ENCODE measurements at places on chromosomes 16 and 17.

- DNase-seq, result no peak
These were observed 7.7 kb downstream of the NUBP1 start for GRCh38 chr16:10751291-10751697.

- DNase-seq, result no peak
These were observed 95.8 kb downstream of the ASIC2 start for GRCh38 chr17:33197342-33197741.

- no peak for DNase-seq
These were observed 44.1 kb upstream of the SEC14L1 start for GRCh38 chr17:77096570-77097214.

DNA sequence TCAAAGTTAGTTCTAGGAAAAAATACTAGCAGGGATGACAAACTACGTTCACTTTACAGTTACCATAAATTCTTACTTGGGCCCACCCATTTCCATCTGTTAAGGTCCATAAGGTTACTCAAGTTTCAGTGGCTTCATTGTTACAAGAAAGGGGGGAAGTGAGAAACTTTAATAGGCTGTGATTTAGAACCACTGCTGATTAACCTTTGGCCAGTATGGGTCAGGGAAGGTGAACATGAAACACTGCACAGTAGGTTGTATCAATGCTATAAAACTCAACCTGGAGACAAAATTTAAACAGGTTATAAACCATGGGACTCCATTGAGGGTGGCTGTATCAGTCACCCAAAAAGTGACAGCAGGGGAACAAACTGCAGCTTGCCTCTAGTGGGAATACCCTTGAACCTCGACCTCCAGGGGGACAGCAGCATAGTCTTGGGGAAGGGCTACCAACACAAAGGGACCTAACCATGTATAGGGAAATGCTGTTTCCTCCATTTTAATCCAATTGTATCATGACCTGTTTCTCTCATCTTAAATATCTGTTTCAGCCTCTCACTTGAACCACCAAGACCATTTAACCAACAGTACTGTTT lies 10.4 kb downstream of the PTRH2 start:
- no peak for DNase-seq

- no peak for DNase-seq
These were observed 75.7 kb downstream of the SEC14L1 start for GRCh38 chr17:77216486-77216885.

GRCh38 chr16:5526826-5527225 lies 429.2 kb upstream of the EEF2KMT start:
- no peak for DNase-seq

DNA sequence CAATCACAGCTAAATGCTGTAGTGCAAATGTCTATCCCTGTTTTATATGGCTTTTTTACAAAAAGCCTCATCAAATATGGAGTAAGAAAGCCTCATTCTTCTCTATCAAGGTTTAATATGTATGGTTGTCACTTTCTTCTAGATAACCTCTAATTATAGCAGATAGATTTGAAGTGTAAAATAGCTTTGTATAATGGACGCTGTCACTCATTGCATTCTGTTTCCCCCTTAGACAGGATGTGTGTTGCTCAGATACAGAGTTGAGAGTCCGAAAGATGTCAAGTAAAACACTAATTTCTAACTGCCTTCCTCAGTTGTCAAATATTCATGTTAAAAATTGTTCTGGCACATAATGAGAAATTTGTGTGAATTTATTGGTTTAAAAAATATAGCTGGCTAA lies 88.0 kb downstream of the NLK start:
- no peak for DNase-seq

DNA sequence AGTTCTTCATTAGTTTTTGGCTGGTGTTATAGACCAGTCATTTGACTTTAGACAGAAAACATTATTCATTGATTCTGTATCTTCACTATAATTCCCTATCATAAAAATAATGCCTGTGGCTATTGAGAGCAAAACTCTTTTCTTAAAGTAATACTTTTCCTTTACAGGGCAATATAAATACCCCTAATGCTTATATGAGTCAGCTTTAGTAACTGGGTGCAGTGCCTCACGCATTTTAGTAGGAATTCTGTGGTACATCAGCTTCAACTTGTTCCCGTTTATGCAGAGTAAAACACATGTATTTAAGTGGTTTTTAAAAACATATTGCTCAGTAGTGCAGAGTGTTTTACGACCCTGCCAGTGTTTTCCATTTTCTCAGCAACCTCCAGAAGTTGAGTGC lies 68.1 kb downstream of the SEC14L1 start:
- DNase-seq, result no peak

GRCh38 chr17:39270923-39271322 lies 45.2 kb upstream of the STAC2 start:
- DNase-seq, result no peak

DNA sequence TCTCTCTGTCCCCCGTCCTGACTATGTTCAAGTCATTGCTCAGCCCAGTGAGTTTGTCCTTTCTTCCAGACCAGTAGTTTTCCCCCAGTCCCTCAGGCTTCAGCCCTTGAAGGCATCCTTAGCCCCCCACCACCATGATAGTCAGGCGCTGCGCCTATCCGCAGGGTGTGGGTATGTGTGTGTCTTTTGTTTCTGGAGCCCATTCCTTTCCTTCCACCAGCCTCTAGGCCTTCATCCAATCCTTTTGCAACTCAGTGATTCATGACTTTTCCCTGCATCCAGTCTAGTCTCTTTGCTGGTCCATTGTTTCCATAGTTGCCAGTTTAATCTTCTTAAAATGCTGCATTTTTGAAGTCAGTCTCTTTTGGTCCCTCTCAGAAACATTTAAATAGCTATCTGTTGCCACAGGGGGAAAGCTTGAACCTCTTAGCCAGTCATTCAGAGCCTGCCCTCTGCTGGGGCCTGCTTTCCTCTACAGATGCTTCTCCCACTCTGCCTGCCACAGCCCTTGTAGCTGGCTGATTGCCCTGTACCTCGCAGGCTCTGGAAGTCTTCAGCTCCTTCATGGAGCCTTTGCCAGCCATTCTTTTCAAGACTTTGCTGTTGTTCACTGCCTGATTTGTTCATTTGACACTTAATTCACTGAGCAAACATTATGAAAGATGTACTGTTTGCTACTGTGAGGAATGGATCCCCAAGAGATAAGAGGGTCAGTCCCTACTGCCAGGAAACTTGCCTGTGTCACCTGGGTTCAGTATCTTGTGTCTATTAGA lies 55.9 kb upstream of the ADCY7 start:
- peak; percentile 21 for DNase-seq

- no peak for DNase-seq
These were observed 13.2 kb downstream of the C17orf50 start for GRCh38 chr17:35773679-35774425.

GRCh38 chr17:18928628-18929125 lies 23.3 kb upstream of the SLC5A10 start:
- no peak for DNase-seq

DNA sequence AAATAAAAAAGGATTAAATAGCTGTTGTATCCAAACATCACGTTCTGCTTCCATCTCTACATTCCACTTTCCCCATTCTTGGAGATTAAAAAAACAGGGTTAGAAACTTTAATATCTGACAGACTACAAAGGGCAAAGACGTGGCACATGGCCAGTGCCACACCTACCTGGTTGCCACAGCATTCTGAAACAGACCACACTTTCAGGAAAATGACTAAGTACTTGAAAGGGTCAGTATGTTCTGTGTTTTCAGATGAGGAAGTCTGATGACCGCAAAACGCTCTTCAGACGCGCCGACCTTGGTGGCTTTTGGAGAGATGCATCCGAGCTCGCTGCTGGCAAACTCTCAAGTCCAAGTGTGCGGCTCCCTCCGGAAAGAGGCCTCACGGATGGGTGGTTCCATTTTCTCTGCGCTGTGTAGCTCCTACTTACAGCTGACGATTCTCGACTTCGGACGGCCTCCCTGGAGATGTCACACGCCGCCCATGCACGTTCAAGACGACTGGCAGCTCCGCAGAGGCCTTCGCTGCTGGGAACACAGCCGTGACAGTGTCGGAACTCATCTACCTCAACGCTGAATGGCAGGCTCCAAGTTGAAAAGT lies 15.5 kb downstream of the MAP1LC3B start:
- no peak for DNase-seq

DNA sequence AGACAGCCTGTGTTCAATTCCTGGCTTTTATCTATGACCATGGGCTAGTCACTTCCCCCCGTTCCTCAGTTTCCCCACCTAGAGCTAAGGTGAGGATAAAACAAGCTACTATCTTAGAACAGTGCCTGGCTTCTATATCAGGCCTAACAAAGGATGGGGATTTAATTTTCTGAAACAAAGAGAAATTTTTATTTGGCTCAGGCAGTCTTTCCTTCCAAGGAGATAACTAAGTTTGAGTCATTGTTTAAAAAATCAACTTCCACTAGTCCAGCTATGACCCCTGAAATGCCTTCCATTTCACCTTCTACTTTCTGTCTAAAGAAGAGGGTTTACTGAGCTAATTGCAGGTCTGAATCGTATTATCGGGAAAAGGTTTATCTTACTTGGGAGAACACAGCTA lies 99.0 kb downstream of the CMIP start:
- no peak for DNase-seq

GRCh38 chr17:49514071-49514721 lies 19.1 kb downstream of the NGFR start:
- DNase-seq, result no peak

DNA sequence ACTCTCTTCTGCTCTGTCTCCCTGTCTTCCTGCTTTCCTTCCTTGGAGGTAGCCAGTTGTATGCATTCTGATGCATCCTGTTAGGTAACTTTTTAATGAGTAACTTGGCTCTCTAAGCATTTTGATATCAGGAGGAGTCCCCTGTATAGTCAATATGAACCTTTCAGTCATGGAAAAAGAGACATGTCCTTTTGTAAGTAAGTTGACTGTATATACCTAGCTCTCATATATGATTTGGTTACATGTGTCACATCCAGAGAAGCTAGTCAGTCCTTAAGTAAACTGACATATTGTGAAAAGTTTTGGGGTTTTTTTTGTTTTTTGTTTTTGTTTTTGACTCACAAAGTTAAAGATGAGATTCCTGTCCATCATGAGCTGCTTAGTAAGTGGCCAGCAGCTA lies 18.8 kb downstream of the UTP18 start:
- no peak for DNase-seq

GRCh38 chr17:31570951-31571892 lies 179.7 kb downstream of the RAB11FIP4 start:
- DNase-seq, result no peak

GRCh38 chr17:75824050-75824552 lies 20.1 kb downstream of the UNC13D start:
- DNase-seq, result no peak

GRCh38 chr17:32502710-32503109 lies 15.9 kb downstream of the CDK5R1 start:
- DNase-seq, result no peak

DNA sequence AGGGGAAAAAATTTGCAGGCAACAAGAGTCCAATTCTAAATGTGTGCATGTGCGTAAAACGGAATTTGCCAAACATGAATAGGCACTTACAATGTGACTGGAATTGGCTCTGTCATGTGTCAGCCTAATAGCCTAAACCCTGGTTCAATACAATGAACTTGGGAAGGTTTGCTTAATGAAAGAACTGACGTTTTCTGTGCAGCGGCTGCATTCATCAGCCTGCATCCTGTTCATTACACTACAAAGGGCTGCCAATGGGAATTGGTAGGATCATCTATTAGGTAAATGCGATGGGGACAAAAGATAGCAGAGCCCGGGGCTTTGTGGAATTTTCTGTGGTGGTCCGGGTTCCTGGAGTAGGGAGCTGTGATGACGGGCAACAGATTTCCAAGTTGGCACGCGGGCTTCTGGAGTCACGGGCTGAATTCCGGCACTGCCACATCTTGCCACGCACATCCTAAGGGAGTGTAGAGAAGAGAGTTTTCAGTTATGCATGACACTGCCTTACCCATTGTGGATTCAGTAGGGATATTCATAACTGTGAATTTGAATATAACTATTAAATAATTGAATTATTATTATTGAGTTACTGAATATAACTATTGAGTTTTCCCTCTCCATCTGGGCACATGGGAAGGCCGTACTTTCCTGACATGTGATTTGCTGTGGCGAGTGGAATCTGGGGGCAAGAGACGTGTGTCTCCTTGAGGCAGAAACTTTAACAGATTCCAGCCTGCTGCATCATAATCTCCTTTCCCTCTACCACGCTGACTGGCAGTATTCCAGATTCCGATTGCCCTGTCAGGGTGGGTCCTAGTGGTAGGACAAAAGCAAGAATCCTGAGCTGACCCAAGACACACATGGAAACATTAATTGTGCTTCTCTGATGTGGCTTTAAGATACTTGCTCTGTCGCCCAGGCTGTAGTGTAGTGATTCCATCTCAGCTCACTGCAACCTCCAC lies 565.6 kb downstream of the WWOX start:
- no peak for DNase-seq

GRCh38 chr17:81822996-81823819 lies 9.9 kb downstream of the MCRIP1 start:
- no peak for DNase-seq

DNA sequence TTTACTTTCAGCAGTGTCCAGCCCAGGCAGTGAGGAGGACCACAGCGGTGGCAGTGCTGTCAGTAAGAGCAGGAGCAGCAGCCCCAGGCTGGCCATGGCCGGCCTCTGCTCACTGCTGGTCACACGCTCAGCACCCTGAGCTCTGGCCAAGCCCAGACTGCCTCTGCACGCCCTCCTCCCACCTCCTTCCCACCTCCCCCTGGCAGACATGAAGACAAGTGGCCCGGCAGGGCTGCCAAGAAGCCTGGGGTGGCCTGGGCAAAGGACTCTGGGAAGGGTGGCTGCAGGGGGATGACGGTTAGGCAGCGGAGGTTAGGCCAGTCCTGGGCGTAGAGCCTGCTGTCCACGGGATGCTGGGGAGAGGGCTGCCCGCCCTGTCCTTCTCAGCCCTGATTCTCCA lies at the start of gene C16orf89:
Gene C16orf89, minus strand, starts transcription at position 144 of the 400 bp plus-strand sequence. Its CDS starts 48 bp downstream, at position 96.
- DNase-seq, result no peak

GRCh38 chr17:74452841-74453661 lies 13.4 kb upstream of the CD300A start:
- no peak for DNase-seq

- DNase-seq, result no peak
These were observed 186.8 kb upstream of the ZNF469 start for GRCh38 chr16:88195911-88196465.

DNA sequence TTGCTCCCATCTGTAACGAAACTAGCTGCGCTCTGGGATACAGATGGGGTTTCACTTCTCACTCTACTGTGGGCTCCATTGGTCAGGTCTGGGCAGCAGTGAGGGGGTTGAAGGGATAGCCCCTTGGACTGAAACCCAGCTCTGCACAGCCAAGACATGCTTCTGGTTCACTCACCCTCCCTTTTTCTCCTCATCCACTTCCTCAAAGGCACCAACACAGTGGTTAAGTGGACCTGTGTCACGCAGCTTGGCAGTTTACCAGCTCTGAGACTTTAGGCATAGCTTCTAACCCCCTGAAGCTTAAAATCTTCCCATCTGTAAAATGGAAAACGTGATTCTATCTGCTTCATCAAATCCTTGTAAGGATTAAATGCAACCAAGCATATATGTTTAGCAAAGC lies 11.5 kb upstream of the KRT38 start:
- no peak for DNase-seq

Measured in memory B cell (primary cell).